ENCODE measurements at places on chromosomes 7 and 10. TPM values are rescaled to one million over a fixed set of nuclear protein-coding genes. Genes with fewer than 3 reads are reported as not detected.

- no peak for DNase-seq
Measured at GRCh38 chr7:151320263-151320845, 21.3 kb upstream of the NUB1 start.

GRCh38 chr7:23072048-23072447, 33.5 kb upstream of the KLHL7 start:
- no peak for DNase-seq

GRCh38 chr7:156466272-156466671, 174.3 kb upstream of the RNF32 start:
- no peak for DNase-seq

GRCh38 chr10:2618690-2619089, 448.7 kb upstream of the PFKP start:
- no peak for DNase-seq

GRCh38 chr7:99249985-99250575, 22.6 kb upstream of the MYH16 start:
- DNase-seq = no peak

- no peak for DNase-seq
Measured at GRCh38 chr10:103334567-103334966, 16.4 kb downstream of the PCGF6 start.

DNA sequence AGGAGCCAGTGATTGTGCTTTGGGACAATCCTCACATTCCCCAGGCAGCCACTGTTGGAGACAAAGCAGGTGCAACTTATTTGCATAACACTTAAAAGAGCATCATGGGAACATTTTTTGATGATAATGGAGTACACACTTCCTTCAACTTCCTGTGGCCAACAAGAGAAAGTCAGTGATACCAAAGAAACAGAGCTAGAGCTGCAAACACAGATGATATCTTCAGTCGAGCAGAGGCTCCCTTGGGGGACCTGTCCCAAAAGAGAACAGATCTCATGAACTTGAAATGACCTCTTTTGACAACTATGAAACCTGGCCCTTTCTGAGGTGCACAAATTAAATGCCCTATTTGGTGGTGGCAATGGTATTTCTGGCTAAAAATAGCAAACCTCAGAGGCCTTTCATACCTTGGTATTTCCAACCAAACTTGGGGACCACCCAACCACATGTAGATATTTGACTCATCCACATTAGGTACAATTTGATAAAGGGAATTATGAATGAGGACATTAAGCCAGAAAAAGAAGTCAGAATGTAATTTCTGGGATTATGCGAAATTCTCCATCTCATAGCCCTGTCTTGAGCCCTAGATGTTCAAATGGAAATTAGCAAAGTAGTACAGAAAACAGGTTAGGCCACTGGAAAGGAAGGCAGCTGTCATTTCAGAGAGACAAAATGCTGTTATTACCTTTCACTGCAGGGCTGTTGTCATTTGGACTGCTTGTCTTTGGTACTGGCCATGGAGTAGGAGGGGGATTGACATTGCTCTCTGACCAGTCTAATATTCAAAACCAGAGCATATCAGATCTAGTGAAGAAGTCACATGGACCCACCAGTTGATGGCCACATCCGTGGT, 146.2 kb downstream of the ICA1 start:
- DNase-seq = no peak

Gene PIP
- not detected for total RNA-seq
